Lower lobe of right lung (tissue), 2 donors: ENCODE measurements at places on chromosomes 1 and 21. TPM values are rescaled to one million over a fixed set of nuclear protein-coding genes. Genes with fewer than 3 reads are reported as not detected.

DNA sequence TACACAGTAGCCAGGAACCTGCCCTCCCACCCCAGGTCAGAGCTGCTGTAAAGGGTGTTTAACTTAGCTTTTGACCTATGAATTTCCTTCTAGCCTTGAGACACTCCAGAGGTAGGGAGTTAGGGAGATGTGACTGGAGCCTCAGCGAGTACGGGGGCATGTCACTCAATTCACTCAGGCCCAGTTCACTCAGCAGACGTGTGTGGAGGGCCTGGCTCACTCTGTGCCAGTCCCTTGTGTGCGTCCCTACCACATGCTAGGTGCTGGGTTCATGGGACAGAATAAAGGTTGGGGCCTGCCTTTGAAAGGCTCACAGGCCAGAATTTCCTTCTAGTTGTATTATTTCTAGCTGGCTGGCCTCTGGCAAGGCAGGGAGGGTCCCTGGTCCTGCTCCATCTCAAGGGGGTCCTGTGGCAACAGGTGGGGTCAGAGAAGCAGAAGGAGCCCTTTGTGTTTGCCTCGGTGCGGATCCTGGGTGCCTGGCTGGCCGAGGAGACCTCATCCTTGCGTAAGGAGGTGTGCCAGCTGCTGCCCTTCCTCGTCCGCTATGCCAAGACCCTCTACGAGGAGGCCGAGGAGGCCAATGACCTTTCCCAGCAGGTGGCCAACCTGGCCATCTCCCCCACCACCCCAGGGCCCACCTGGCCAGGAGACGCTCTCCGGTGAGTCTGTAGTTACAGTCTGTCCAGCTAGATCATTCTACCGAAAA is 4.5 kb downstream of the NCDN start:
- H3K4me1 ChIP-seq: peaks cover 14% of the 10 kb centered on the region
- peaks cover 25% of the 10 kb centered on the region for H3K36me3 ChIP-seq
- no peak overlapping the region for H3K27ac ChIP-seq

LAX1 gene
- 3.0 TPM for total RNA-seq

CLDN17 gene
- total RNA-seq: not detected

DNA sequence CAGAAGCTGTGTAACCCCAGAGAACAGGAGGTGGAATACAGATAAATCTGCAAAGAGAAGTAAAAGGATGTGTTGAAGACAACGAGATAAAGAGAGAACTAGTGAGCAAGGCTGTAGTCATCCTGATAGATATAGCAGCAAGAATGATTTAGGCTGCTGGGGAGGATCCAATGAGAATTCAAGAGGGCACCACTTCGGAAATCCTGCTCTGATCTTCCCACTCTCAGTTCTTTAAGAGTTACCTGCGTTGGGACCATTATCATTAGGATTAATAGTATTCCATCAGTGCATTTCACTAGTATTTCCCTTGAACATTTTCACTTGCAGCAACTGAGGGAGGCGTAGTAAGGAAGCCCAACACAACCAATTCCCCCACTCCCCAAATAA is at the start of gene BRINP3:
Gene BRINP3 (minus strand): TSS at position 103 of the 387 bp plus-strand sequence.
- H3K4me1 ChIP-seq: no peaks in the 10 kb centered on the region
- H3K4me3 ChIP-seq: peak within 1 kb of the TSS; percentile 37
- no peak within 1 kb of the TSS for H3K27ac ChIP-seq

DNA sequence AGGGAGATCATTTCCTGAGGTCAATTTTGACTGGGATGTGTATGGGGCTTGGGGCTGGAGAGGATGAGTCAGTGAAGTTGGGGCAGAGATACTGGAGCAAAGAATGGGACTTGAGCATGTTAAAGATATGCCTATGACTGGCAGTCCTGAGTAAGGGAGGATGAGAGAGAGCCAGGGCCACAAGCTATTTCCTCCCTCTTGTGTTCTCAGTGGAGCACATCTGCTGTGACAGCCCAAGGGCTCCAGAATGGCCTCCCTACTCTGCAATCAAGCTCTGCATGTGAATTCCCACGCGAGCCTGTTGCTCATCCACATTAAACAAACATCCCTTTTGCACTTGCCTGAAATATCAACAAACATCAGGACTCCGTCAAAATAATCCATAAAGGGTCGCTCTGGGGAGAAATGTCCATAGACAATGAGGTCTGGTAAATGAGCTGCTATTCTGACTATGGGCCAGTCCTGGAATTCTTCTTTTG is 9.2 kb downstream of the ADCY10 start:
- H3K4me3 ChIP-seq: no peak overlapping the region
- no peaks in the 10 kb centered on the region for H3K36me3 ChIP-seq
- H3K27ac ChIP-seq: no peak overlapping the region
- H3K4me1 ChIP-seq: no peaks in the 10 kb centered on the region

GRCh38 chr21:37855647-37856625 is 60.3 kb downstream of the KCNJ6 start:
- H3K27me3 ChIP-seq: no peaks in the 10 kb centered on the region
- no peaks in the 10 kb centered on the region for H3K4me1 ChIP-seq
- no peaks in the 10 kb centered on the region for H3K36me3 ChIP-seq
- no peak overlapping the region for H3K4me3 ChIP-seq

GRCh38 chr1:76901158-76901767 is 34.0 kb downstream of the ST6GALNAC5 start:
- no peaks in the 10 kb centered on the region for H3K36me3 ChIP-seq
- no peak for DNase-seq
- H3K27ac ChIP-seq: no peak overlapping the region
- no peak overlapping the region for H3K4me3 ChIP-seq
- H3K4me1 ChIP-seq: no peaks in the 10 kb centered on the region

DNA sequence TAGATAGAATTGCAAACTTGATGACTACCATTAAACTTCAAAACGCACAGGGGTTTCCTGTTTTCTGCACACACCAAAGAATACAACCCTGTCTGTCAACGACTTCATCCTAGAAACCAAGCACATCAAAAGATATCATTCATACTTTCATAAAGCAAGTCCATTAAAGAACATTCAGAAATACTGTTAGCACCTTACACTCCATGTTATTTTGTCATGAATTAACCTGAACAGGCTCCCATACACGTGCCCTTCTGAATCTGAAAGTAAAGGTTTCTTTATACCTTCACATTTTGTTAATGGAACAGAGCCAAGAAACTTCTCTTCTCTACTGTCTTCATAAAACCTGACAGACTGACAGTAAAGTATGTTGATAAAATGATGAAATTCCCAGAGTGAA is 46.1 kb downstream of the PUM1 start:
- H3K4me1 ChIP-seq: peaks cover 53% of the 10 kb centered on the region
- DNase-seq: no peak
- no peaks in the 10 kb centered on the region for H3K27me3 ChIP-seq
- peaks cover 6% of the 10 kb centered on the region for H3K36me3 ChIP-seq

GRCh38 chr1:19462781-19463503 is 22.4 kb downstream of the CAPZB start:
- no peak for DNase-seq
- H3K4me1 ChIP-seq: peaks cover 83% of the 10 kb centered on the region
- H3K4me3 ChIP-seq: no peak overlapping the region
- peak overlapping the region; percentile 20 for H3K27ac ChIP-seq
- peaks cover 4% of the 10 kb centered on the region for H3K36me3 ChIP-seq

DNA sequence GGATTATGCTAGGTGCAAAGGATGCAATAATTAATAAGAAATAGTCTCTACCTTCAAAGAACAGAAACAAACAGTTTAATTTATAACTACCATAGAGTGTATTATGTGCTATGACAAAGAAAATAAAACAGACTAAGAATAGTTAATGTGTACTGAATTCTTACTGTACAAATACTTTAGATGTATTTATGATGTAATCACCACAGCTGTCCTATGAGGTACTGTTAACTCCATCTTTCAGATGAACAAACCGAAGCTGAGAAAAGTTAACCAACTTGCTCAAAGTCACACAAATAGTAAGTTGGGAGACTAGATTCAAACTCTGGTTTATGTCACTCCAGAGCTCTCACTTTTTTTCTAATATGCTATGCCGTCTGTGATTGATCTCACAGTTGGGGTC is 77.0 kb upstream of the FGGY start:
- H3K36me3 ChIP-seq: no peaks in the 10 kb centered on the region
- no peak overlapping the region for H3K4me3 ChIP-seq
- H3K4me1 ChIP-seq: no peaks in the 10 kb centered on the region
- no peak for DNase-seq
- H3K27me3 ChIP-seq: no peaks in the 10 kb centered on the region

CLEC20A gene
- not detected for total RNA-seq

KRTAP10-6 gene
- not detected for total RNA-seq

DNA sequence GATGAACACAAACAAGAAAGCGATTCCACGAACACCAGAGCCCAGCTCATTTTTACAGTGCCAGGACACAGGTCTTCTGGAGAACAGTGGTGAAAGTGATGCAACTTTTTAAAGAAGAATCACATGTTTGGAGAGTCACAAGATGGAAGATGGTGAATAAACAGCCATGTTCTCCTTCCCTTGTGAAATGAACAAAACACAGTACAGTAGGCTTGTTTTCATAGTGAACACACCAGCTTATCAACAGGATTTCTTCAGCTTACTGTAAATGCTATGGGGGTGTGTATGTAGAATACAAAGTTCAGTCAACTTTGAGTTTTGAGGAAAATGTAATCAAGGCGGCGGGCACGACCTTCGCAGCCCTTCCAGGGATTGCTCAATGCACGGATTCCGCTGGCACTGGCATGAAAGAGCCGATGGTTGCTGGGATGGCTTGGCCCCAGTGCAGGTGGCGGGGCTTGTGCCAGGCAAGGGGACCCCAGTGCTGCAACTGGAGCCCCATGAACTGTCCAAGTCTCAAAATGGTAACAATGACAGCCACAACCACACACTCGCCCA is 9.7 kb downstream of the TMPRSS3 start:
- no peak overlapping the region for H3K4me3 ChIP-seq
- H3K27ac ChIP-seq: no peak overlapping the region
- H3K27me3 ChIP-seq: no peaks in the 10 kb centered on the region
- H3K4me1 ChIP-seq: no peaks in the 10 kb centered on the region

DNA sequence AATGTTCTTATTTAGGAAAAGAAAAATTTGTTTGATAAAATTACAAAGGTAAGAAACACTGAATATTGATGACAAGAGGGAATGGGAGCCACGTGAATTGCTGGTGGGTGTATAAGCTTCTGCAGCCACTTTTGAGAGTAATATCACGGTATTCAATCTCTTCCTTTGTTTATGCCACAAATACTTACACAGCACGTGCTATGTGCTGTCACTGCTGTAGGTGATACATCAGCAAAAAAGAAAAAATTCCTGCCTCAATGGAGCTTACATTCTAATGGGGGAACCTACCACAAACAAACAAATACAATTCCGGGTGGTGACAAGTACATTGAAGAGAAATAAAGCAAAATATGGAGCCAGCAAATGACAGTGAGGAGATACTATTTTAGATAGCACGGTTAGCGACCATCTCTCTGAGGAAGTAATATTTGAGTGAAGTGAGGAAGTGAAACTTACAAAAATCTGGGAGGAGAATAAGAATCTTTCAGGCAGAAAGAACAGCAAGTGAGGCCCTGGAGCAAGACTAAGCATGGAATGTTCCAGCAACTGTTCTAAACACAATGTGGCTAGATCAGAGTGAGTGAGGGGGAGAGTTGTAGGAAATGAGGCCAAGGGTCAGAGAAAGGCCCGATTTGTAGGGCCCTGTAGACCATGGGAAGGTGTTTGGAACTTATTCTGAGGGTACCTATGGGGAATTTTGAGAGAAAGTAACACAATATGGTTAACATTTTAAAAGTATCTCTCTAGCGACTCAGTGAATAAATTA is 2.6 kb upstream of the FCRLB start:
- DNase-seq: no peak
- H3K4me1 ChIP-seq: peaks cover 4% of the 10 kb centered on the region
- no peaks in the 10 kb centered on the region for H3K36me3 ChIP-seq

SFT2D2 gene
- total RNA-seq: 74.6 TPM

CR1L gene
- 1.3 TPM for total RNA-seq

DNA sequence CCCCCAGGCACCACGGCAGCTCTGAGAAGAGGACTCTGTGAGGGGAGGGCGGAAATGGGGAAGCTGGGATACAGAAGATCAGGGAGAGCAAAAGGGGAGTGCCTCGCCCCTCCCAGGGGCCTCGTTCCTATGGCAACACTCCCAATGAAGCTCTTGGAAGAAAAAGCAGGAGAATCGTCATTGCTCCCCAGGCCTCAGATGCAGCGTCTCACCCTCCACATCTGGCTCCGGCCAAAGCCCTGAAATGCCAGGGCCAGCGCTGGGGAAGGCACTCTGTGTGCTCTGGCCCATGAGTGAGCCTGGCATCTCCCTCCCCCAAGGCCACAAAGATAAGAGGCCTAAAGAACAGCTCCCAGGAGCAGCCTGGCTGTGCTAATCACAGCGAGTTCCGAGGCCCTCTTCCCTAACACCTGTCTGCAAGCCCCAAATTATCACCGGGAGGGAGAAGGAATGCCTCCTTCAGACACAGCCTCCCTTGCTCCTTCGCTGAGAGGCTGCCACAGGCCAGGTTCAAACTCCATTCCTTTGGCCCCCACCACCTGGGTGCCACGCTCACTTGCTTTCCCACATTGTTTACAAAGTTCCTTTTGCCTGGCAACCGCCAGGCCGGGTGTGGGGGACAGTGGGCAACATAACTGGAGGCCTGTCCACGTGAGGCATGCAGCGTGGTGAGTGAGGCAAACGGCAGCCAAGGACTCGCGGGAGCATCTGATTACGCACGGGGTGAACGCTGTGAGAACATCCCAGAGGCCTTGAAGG is 27.8 kb downstream of the ECE1 start:
- H3K4me3 ChIP-seq: peak overlapping the region; percentile 8
- peaks cover 43% of the 10 kb centered on the region for H3K36me3 ChIP-seq
- peak overlapping the region; percentile 86 for H3K27ac ChIP-seq
- no peaks in the 10 kb centered on the region for H3K27me3 ChIP-seq
- peaks cover 62% of the 10 kb centered on the region for H3K4me1 ChIP-seq

- no peaks in the 10 kb centered on the region for H3K36me3 ChIP-seq
- no peak overlapping the region for H3K27ac ChIP-seq
- H3K4me1 ChIP-seq: no peaks in the 10 kb centered on the region
- H3K4me3 ChIP-seq: no peak overlapping the region
- DNase-seq: peak; percentile 49
- H3K27me3 ChIP-seq: no peaks in the 10 kb centered on the region
Observed at GRCh38 chr1:246176126-246177024, 330.7 kb downstream of the SMYD3 start.

GRCh38 chr1:30384286-30385245 is 338.8 kb downstream of the MATN1 start:
- H3K27me3 ChIP-seq: peaks cover 28% of the 10 kb centered on the region
- H3K4me1 ChIP-seq: peaks cover 10% of the 10 kb centered on the region
- no peak overlapping the region for H3K4me3 ChIP-seq
- no peak overlapping the region for H3K27ac ChIP-seq
- no peak for DNase-seq

DNA sequence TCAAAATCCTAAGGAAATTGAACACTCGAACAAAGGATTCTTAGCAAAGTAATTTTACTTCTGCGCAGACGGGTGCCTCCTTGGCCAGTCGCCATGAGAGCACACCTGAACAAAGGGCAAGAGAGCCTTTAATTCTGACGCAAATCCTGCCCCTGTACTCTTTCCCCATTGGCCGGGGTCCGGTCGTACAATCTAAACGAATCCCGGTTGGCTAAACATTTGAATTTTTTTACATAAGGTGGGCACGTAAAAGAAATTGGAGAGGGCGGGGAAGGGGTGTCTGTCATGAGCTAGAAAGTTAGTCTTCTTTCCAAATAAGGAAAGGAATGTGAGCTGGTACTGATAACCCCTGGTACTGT is 8.2 kb upstream of the IL22RA1 start:
- peaks cover 10% of the 10 kb centered on the region for H3K27me3 ChIP-seq
- peaks cover 13% of the 10 kb centered on the region for H3K4me1 ChIP-seq
- no peaks in the 10 kb centered on the region for H3K36me3 ChIP-seq
- H3K27ac ChIP-seq: no peak overlapping the region

SLAMF6 gene
- 4.8 TPM for total RNA-seq

GRCh38 chr1:111587509-111588174 is 31.9 kb upstream of the RAP1A start:
- H3K27me3 ChIP-seq: no peaks in the 10 kb centered on the region
- peaks cover 16% of the 10 kb centered on the region for H3K4me1 ChIP-seq
- H3K36me3 ChIP-seq: no peaks in the 10 kb centered on the region
- H3K27ac ChIP-seq: no peak overlapping the region

PER3 gene
- 35.6 TPM for total RNA-seq

TMEM52 gene
- 1.4 TPM for total RNA-seq

ARHGAP30 gene
- 63.7 TPM for total RNA-seq
